Stimulated activated CD8-positive, alpha-beta memory T cell treated with anti-CD3 and anti-CD28 coated beads, Interleukin-4, amount 100 ng/mL, for 4 hours (primary cell): ENCODE measurements at places on chromosomes 4 and X.

- DNase-seq: no peak
These were observed 136.8 kb downstream of the RAPGEF2 start for GRCh38 chr4:159239629-159240028.

GRCh38 chr4:174213731-174214100, 69.8 kb downstream of the FBXO8 start:
- DNase-seq: no peak

DNA sequence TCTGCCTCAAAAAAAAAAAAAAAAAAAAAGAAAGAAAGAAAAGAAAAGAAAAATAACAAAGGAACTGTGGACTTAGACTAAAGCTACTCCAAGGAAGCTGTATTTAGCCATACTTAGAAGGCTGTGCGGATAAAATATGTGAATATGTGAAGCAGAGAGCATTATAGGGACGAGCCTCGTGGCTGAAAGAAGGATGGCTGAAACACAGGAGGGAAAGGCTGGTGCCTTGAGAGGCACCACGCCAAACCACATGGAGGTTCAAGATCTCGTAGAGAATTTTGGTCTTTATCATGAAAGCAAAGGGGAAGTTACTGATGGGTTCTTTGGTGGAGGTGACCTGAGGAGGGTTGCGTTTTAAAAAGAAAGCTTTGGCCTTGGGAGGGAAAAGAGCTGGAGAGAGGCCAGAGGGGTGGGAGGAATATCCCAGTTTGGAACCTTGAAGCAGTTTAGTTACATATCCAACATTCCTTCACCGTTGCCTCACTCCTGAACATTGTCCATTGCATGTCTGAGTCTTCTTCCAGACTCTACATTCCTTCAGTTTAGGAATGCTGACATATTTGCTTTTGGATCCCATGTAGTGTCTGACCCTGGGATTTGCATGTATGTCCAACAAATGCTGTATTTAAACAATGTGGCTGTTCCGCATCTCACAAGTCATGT, 82.5 kb downstream of the CPE start:
- DNase-seq: no peak

DNA sequence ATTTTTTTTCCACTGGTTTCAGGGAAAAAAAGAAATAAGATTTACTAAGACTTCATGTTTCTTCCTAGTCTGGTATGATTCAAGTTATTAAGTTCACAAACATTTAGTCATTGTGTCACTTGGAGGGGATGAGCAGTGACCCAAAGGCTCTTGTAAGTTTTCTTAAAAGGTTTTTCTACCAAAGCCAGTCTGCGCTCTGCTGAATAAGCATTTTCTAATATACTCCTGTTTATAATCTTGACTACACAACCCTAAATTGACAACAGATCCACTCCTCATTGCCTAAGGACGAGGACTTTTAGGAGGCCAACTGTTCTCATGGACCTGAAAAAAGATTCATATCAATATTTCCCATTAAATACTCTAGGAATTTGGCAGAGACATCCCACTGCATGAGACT, 161.1 kb upstream of the TLL1 start:
- DNase-seq: no peak

DNA sequence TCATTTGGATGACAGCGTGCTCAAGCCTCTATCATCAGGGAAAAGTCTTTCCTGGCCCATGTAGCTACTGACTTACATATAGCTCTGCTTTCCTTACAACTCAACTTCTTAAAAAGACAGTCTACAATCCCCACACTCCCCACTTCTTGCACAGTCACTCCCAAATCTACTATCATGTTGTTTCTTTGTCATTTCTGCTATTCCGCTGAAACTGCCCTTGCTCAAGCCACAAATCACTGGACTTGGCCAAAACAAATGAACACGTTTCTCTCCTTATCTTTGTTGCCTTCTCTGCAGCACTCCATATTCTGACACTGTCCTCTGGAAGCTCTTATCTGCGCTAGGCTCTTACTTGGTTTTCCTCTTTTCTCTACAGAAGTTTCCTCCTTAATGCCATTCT, 28.2 kb downstream of the GPRIN3 start:
- DNase-seq: no peak
